Ovary (tissue), 10 donors: ENCODE measurements at places on chromosomes 7 and 10.

GRCh38 chr7:2929321-2930201 is 85.5 kb upstream of the GNA12 start:
- peak; percentile 15 for DNase-seq

DNA sequence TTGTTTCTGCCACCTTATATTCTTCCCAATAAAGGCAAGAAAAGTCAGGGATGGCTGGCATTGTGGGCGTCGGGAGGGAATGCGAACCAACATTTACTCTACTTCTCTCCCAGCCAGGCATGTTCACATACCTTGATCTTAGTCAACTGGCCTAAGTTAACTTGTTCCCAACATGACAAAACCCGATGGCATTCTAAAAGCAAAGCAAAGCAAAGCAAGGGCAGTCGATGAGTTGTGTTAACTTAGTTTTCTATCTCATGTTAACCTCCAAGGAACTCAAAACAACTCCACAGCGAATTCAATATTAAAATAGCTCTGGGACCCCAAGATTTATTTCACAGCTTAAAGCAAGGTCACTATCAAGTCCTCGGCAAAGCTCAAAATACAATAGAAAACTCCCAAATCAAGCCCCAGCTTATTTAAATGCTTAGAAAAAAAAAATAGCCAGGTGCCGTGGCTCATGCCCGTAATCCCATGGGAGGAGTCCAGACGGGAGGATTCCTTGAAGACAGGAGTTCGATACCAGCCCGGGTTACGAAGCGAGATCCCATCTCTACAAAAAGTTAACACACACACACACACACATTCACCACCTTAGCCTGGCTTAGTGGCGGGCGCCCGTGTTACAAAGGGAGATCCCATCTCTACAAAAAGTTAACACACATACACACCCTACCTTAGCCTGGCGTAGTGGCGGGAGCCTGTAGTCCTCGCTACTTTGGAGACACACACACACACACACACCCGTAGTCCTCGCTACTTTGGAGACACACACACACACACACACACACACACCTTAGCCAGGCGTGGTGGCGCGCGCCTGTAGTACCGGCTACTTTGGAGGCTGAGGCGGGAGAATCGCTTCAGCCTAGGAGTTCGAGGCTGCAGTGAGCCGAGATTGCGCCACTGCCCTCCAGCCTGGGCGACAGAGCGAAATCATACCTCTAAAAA is 901 bp upstream of the CCNY start:
- DNase-seq, result no peak

- no peak for DNase-seq
Measured at GRCh38 chr10:103232772-103233488, 12.8 kb upstream of the RPEL1 start.

- DNase-seq, result peak; percentile 84
Measured at GRCh38 chr10:29409241-29410054, 120.6 kb downstream of the LYZL1 start.

GRCh38 chr7:124758327-124758726 is 7.3 kb downstream of the GPR37 start:
- DNase-seq, result no peak

DNA sequence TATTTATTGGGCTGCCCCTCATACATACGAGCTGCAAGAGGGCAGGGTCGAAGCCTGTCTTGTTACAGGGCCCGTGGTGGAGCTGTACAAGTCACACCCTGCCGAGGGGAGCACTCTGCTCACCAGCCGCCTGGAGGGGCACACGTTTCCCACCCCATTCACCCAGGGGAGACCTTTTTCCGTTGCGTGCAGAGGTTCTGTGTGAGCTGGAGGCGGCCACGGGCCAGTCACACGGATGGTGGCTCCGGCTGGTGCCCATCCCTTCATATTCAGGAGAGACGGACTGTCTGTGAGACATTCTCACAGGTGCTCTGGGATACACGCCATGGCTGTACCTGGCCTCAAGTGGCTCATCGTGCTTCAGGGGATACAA is 47.9 kb upstream of the FAM20C start:
- peak; percentile 33 for DNase-seq

DNA sequence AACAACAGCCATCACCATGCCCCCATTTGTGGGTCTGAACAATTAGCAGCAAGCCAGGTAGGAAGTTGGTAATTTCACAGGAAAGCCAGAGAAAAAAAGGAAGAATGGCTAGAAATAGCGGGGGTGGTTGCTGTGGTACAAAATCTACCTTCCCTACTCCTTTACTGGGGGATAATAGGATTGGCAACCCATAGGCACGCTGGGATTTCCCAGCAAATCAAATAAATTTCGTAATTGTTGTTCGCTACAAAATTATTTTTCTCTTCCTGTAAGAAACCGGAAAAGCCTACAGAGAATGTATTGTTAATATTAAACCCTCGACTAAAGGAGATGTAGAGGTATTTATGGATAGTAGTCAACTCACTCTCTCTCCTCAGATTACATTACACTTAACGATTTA is 123.9 kb downstream of the DOCK4 start:
- no peak for DNase-seq

DNA sequence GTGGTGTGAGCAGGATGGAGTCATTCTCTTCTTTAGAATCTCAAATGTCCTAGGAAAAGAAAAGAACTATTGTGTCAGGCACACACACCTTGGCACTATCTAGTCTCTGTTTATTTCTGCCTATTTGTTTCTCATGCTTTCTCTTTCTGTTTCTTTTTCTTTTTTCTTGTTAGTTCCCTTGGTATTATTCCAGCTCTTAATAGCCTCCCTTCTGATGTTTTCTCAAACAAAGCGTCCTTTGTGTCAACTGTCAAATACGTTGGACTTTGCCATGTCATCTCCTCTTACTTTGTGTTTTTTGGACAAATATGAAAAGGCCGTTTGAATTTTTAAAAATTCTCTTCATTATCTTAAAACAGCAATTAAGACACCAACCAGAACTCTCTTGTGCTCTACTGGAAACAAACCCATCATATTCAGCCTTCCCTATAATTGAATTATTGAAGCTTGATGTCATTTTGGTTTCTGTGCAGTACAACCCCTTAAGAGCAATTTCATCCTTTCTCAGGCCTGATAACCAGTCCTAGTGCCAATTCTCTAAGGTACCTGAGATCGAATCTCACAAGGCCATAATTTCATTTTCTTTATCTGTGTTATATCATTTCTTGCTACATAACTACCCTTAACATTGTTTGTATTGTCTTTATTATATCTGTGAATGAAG is 497.8 kb upstream of the NRP1 start:
- DNase-seq, result no peak

- no peak for DNase-seq
Measured at GRCh38 chr10:96714031-96714590, 6.2 kb downstream of the PIK3AP1 start.

GRCh38 chr7:143811-144453 is 48.4 kb upstream of the FAM20C start:
- no peak for DNase-seq

GRCh38 chr10:58448121-58448935 is 63.1 kb downstream of the TFAM start:
- DNase-seq, result no peak

- no peak for DNase-seq
Measured at GRCh38 chr10:51879238-51879637, 179.8 kb upstream of the CSTF2T start.

DNA sequence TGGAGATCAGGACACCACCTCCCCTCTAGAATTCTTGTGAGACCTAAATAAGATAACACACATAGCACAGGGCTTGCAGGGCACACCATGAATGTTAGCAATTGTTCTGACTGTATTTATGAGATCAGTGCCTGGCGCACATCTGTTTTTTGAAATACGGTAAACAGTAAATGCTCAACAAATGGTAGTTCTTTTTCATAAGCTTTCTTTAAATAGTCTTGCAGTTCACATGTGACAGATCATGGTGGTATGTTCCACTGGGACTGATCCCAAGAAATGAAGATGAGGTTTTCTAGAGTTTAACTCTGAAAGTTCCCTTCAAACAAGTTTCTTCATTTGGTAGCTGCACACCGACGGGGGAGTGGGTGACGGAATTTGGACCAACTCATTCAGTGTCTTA is 34.8 kb downstream of the CREB5 start:
- no peak for DNase-seq

DNA sequence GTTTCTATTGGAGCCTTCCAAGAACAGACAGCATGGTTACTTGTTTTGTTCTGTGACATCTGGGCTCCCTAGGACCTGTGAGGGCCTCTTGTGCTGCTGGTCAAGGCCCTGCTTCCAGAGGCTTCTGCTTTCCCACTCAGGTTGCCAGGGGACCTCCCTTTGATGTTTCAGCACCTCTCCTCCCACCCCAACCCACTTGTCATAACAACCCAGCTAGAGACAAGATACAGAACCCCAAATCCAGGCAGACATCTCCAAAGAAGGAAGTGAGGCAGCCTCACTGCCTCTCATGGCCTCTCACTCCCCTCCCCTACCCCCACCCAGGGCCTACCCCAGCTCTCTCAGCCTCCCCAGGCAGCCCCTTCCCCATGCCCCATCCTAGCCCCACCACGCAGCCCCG is 11.3 kb downstream of the NFKB2 start:
- DNase-seq, result no peak

DNA sequence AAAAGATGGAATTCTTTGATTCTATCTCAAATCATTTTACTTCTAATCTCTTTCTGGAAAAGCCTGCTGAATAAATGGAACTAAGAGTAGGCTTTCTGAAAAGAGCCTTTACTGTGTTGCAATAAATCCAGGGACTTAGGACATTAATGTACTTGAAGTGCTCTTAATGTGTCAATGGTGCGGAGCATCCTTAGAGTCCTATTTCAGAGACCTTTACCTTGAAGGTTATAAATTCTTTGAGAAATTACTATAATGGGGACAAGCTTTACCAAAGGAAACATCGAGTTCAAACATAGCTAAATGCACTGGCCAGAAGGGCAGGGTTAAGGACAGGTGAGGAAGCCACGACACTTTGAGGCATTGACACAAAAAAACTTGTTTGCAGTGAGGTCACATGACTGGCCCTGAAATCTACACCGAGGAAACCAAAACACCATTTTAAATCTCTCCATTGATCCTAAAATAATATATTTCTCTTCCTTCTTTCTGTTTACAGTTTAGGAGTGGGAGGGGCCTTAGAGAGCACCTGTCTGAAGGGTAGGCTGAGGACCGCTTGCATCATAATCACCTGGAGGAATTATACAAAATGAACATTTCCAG is 48.1 kb upstream of the EXOC6 start:
- DNase-seq, result no peak

DNA sequence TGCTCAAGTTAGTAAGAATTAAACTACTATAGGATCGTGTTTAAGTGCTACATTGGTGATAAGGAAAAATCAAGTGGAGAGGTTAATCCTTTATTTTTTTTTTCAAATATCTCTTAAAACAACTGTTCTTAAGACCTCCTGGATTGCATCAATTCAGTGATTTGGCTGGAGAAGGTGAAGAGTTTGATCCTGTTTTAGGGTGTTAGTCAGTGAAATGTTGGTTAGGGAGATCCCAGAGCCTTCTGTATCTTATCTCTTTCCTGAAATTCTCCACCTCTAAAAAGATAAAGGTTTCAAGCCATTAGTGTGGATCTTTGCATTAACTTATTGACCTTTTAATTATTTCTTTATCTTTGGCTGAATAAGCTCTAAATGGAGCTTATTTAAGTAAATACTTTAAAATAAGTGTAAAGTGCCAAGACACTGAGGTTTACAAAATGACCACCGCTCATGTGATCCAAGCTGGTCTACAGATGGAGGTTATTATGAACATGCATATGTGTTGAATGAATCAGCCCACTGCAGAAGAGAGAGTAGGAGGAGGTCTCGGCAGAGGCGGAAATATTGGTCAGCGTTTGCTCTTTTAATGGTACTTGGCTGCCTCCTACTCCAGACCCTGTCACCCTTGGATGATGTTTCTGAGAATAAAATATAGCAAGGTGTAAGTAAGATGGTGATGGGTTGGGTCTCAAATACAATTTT is 51.8 kb upstream of the BMPER start:
- no peak for DNase-seq

DNA sequence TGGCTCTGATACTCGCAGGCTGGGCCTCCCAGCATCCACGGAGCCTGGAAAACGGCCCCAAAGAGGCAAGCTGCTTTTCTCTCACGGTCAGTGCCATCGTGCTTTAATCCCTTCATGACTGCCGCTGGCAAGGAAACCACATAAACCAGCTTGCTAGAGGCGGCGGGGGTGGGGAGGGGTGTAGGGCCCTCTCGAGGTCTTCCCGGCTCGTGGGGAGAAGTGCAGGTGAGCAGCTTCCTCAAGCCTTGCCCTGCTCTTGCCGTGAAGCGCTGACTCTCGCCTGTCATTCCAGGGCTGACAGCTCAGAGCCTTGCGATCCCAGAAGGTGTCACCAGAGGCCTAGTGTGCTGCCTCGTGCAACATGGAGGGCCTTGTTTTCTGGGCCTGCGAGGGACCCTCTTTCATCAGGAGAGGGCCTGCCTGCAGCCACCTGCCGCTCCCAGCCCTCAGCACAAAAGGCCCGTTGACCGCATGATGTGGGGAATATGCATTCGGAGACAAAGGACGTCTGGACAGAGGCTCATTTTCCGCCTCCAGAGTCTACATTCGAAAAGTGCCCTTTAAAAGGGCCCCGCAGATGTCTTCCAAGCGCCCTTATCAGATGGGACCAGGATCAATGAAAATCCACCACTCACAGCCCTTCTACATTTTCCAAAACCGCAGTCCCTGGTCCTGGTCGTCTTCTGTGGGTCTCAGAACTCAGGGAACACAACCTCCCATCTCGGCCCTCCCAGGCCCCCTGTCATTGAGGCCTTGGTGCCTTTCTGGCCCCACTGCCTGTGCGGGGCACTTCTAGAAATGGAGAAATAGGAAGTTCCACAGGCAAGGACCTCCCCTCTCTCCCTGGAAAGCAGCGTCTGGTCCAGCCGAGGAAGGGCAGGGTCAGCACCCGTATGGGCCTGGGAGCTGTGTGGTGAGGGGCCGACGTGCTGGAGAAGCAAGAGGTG is 58.7 kb downstream of the ZRANB1 start:
- DNase-seq, result peak; percentile 28

- no peak for DNase-seq
Measured at GRCh38 chr7:32108651-32109050, 38.4 kb upstream of the PDE1C start.

DNA sequence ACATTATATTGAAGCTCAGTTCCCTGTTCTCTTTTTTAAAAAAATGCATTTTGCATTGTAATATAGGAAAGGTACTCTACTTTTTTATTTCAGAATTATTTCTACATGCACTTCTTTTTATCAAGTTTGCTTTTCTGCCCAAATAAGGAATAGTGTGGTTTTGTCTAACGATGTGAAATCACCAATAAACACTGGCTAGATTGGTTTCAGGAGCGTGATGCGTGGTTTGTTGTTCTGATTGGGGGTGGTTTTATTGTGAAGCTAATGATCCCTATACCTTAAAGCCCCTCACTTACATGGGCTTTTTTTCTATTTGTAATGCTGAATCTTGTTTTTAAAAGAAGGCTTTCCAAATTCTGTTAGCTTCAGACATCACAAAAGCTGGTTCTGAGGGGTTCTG is 17.6 kb downstream of the ENTPD7 start:
- no peak for DNase-seq

DNA sequence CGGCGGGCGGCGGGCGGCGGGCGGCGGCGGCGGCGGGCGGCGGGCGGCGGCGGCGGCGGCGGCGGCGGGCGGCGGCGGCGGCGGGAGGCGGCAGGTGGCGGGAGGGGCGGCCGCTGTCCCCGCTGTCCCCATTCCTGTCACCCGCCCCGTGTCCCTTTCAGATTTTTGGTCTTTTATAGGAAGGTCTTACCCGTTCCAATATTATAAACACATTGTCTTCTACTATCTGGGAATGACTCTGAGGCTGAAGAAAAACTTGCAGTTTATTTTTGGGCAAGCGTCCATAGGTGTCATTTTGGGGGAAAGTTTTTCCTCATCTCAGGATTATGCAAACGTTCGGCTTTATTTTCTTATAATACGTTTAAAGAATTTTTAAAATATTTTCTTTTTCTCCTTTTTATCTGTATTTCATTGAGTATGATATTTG is 578 bp downstream of the ZNF713 start:
- no peak for DNase-seq
